Neural crest cell (in vitro differentiated cells): ENCODE measurements at places on chromosomes 11 and 22. TPM values are rescaled to one million over a fixed set of nuclear protein-coding genes. Genes with fewer than 3 reads are reported as not detected.

Gene CLCF1
- total RNA-seq: 0.41 and 0.68 TPM in 2 replicates

DNA sequence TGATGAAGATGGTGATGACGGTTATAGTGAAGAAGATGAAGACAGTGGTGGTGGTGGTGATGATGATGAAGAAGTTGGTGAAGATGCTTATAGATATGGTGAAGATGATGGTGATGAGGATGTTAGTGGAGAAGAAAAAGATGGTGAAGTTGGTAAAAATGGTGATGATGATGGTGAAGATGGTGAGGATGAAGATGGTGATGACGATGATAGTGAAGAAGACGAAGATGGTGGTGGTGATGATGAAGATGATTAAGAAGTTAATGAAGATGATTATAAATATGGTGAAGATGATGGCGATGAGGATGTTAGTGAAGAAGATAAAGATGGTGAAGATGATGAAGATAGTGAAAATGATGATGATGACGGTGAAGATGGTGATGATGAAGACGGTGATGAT is 25.2 kb upstream of the FGF3 start:
- H3K27me3 ChIP-seq: peaks cover 37% of the 10 kb centered on the region
- no peak for DNase-seq
- H3K27ac ChIP-seq: no peak overlapping the region
- peaks cover 13% of the 10 kb centered on the region for H3K4me1 ChIP-seq
- H3K4me3 ChIP-seq: no peak overlapping the region
- no peaks in the 10 kb centered on the region for H3K36me3 ChIP-seq

Gene SPINDOC
- 104 and 107 TPM in 2 replicates for total RNA-seq

Gene MYEOV
- 0.16 and 0.35 TPM in 2 replicates for total RNA-seq

- DNase-seq: no peak
- peaks cover 5% of the 10 kb centered on the region for H3K36me3 ChIP-seq
- H3K27me3 ChIP-seq: no peaks in the 10 kb centered on the region
- peak overlapping the region; percentile 96 for H3K27ac ChIP-seq
- H3K4me3 ChIP-seq: peak overlapping the region; percentile 92
- peaks cover 38% of the 10 kb centered on the region for H3K4me1 ChIP-seq
Observed at GRCh38 chr22:42078469-42079318, 806 bp upstream of the SMDT1 start.

Gene OR52H1
- total RNA-seq: not detected in 2 replicates

Gene HPX
- total RNA-seq: 4.3 and 6.0 TPM in 2 replicates

DNA sequence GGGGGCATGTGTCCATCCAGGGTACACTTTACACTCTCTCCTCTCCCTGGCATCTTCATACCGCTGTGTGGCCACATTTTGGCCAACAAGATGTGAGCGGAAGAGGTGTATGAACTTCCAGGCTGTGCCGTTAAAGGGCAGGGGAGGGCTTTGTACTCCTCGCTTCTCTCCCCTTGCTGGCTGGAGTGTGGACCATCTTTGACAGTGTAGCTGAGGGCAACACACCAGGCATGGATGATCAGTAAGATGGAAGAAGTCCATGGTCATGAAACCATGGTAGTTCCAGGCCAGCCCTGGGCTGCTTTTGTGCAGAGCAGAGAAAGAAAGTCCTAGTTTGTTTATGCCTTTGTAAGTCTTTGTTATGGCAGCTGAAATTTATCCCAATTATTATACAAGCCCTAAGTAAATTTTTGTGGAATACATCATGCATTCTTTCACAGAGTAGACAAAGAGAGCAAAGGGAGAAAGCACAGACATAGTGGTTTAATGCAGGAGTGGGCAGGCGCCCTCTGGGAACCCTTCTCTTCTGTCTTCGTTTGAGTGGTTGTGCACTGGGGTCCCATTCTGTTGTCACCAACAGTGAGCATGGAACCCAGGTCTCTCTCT is 70.4 kb downstream of the FBXO7 start:
- peaks cover 7% of the 10 kb centered on the region for H3K4me1 ChIP-seq
- no peaks in the 10 kb centered on the region for H3K36me3 ChIP-seq
- DNase-seq: no peak
- H3K27ac ChIP-seq: no peak overlapping the region

DNA sequence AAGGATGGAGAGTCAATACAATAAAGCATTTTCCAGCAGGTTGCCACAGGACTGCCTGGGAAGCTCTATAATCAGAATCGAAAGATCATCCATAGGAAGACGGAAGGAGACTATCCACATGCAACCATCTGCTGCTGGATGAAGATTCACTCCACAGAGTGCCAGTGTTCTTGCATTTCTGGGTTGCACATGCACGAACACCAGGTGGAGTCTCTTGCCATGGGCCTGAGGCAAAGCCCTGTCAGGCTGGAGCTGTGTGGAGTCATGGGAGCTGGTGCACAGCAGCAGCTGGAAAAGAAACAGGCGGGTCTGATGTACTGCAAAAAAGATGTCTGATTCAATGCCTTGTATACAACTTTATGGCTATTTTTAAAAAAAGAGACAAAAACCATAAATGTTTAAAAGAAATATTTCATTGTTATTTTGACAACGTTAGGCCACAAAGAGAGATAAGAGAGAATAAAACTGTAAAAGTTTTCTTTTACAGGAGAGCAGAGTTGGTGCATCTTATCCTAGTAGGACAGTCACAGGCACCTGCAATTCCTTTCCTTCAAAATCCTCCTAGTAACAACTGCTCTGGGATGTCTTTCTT is 12.9 kb upstream of the FAT3 start:
- H3K4me3 ChIP-seq: no peak overlapping the region
- DNase-seq: peak; percentile 26
- peaks cover under 1% of the 10 kb centered on the region for H3K27me3 ChIP-seq
- H3K4me1 ChIP-seq: peaks cover 4% of the 10 kb centered on the region
- no peaks in the 10 kb centered on the region for H3K36me3 ChIP-seq

- no peaks in the 10 kb centered on the region for H3K36me3 ChIP-seq
- DNase-seq: no peak
- H3K27me3 ChIP-seq: no peaks in the 10 kb centered on the region
- no peaks in the 10 kb centered on the region for H3K4me1 ChIP-seq
- no peak overlapping the region for H3K4me3 ChIP-seq
Observed at GRCh38 chr22:48746789-48747425, 1080.8 kb downstream of the BRD1 start.

- no peak overlapping the region for H3K4me3 ChIP-seq
- DNase-seq: no peak
Observed at GRCh38 chr22:19357270-19358105, 66.0 kb upstream of the CLTCL1 start.

- peaks cover 33% of the 10 kb centered on the region for H3K4me1 ChIP-seq
- DNase-seq: no peak
- peaks cover 9% of the 10 kb centered on the region for H3K36me3 ChIP-seq
- H3K27me3 ChIP-seq: no peaks in the 10 kb centered on the region
Observed at GRCh38 chr11:34049028-34049427, 2.5 kb upstream of the CAPRIN1 start.

Gene LSP1
- not detected in 2 replicates for total RNA-seq

DNA sequence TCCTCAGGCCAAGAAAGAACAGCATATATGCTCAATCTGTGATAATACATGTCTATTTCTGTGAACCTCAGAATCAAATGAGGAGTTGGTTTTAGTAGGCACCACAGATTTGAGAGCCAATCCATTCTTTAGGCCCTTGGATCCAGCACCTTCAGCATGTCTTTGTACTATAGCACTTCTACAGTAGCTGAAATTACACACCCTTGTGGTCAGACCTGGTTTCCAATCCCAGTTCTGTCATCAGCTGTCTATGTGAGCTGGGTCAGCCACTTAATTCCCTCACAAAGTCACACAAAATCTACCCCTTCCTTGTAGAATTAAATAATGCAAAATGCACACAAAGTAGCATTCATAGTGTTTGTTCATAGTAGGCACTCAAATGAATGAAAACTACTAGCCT is 381.3 kb upstream of the LARGE1 start:
- H3K4me3 ChIP-seq: no peak overlapping the region
- no peaks in the 10 kb centered on the region for H3K36me3 ChIP-seq
- H3K27me3 ChIP-seq: peaks cover 4% of the 10 kb centered on the region
- H3K4me1 ChIP-seq: no peaks in the 10 kb centered on the region
- no peak for DNase-seq

Gene LRRC10B
- total RNA-seq: 2.8 and 2.9 TPM in 2 replicates

Gene MRGPRX4
- not detected in 2 replicates for total RNA-seq

DNA sequence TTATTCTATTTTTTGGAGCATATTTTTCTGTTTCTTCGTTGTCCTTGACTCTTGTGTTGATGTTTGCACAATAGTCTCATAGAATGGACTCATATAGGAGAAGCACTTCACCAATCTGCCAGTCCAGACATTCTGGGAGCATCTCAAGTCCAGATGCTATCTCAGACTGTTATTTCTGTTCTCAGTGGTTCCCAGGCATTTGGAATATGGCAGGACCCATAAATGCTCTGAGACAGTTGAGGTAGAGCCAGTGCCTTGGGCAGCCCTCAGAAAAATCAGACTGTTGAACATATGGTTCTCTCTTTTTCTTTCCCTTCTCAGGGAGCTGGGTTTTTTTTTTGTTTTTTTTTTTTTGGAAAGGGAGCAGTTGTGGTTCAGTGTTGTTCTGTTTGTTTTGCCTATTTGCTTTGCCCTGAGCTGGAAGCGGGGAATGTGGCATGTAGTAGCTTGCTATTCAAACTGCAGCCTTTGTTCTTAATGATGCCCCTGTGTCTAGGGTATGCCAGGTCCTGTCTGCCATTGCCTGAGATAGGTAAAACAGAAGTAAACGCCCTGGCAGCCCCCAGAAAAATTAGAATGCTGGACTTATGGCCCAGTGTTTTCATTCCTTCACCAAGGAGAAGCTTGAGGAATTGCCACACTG is 3.7 kb upstream of the MS4A2 start:
- H3K27me3 ChIP-seq: peaks cover 30% of the 10 kb centered on the region
- H3K36me3 ChIP-seq: no peaks in the 10 kb centered on the region
- no peak overlapping the region for H3K4me3 ChIP-seq
- no peaks in the 10 kb centered on the region for H3K4me1 ChIP-seq
- no peak for DNase-seq

Gene SLC6A5
- total RNA-seq: 0.05 TPM in 1 of 2 replicates, not detected in the other

GRCh38 chr11:612961-613300 is 2.8 kb downstream of the IRF7 start:
- H3K4me1 ChIP-seq: peaks cover 16% of the 10 kb centered on the region
- no peak overlapping the region for H3K27ac ChIP-seq
- no peak for DNase-seq
- peak overlapping the region; percentile 31 for H3K4me3 ChIP-seq
- peaks cover 6% of the 10 kb centered on the region for H3K27me3 ChIP-seq

DNA sequence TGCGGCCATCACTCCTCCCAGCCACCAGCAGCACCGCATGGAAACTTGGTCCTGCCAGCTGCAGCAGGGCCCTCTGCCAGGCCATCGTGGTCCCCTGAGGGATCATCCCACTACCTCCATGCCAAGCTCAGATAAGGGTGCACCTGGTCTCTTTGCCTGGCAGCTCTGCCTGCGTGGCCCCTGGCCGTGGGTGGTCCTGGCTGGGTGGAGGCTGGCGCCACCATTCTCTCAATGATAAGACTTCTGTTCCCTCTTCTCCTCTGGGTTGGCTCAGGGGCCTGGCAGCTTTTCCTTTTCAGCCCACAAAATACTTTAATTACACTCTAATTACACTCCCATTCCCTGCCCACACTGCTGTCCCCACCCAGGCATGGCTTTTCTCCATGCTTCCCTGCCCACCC is 26.8 kb upstream of the TSKU start:
- H3K4me1 ChIP-seq: peaks cover 7% of the 10 kb centered on the region
- no peaks in the 10 kb centered on the region for H3K27me3 ChIP-seq
- no peak overlapping the region for H3K27ac ChIP-seq
- no peak overlapping the region for H3K4me3 ChIP-seq
- DNase-seq: no peak

DNA sequence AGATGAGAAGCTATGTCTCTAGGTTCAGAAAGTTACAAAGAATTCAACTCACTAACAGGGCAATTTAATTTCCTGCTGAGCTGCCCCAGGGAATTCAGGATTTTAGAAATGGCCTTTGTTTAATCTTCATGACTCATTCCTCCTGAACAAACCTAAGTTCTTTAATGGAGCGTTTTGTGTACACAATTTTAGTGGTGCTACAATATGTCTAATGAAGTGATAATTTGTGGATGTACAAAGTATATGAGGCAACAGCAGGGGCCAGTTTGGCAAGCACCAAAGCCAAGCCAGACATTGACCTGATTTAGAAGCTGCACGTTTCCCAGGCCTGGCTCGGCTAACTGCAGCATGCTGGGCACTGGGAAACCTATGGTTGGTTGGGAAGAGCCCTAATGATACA is 34.4 kb upstream of the HEPHL1 start:
- peaks cover 3% of the 10 kb centered on the region for H3K4me1 ChIP-seq
- DNase-seq: no peak
- no peaks in the 10 kb centered on the region for H3K36me3 ChIP-seq
- no peak overlapping the region for H3K27ac ChIP-seq

Gene GAS2
- total RNA-seq: 3.3 and 3.4 TPM in 2 replicates

Gene OR52I1
- total RNA-seq: not detected in 2 replicates

- no peak overlapping the region for H3K27ac ChIP-seq
- peaks cover 4% of the 10 kb centered on the region for H3K36me3 ChIP-seq
- H3K4me3 ChIP-seq: no peak overlapping the region
- no peaks in the 10 kb centered on the region for H3K4me1 ChIP-seq
- H3K27me3 ChIP-seq: peaks cover 48% of the 10 kb centered on the region
- no peak for DNase-seq
Observed at GRCh38 chr11:36578458-36578857, 10.7 kb downstream of the RAG1 start.

Gene POU2AF1
- total RNA-seq: not detected in 2 replicates

Gene MMP1
- not detected in 2 replicates for total RNA-seq

DNA sequence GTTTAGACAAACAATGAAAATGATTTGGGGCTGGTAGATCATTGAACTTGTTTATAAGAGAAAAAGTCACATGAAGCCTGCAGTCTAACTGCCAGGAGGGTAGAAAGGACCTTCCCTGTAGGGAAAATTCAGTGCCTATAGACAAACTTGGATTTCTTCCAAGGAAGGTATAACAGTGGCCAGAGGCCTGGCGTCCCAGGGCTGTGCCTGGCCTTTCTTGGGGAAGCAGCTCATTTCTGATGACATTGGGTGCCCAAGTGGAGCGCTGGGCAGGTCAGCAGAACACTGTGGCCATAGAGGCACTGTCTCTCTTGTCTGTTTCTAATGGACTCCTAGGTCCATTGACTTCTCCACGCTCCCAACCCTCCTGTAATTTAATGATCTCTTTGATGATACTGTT is 6.6 kb upstream of the FXYD6 start:
- no peak for DNase-seq
- H3K4me3 ChIP-seq: no peak overlapping the region
- no peaks in the 10 kb centered on the region for H3K36me3 ChIP-seq
- no peak overlapping the region for H3K27ac ChIP-seq
- H3K4me1 ChIP-seq: peaks cover 5% of the 10 kb centered on the region
- H3K27me3 ChIP-seq: peaks cover 25% of the 10 kb centered on the region

- peaks cover 3% of the 10 kb centered on the region for H3K4me1 ChIP-seq
- DNase-seq: no peak
- peaks cover 15% of the 10 kb centered on the region for H3K27me3 ChIP-seq
- no peak overlapping the region for H3K4me3 ChIP-seq
- no peaks in the 10 kb centered on the region for H3K36me3 ChIP-seq
Observed at GRCh38 chr22:34993548-34993947, 72.4 kb upstream of the ISX start.

Gene TEX54
- not detected in 2 replicates for total RNA-seq

GRCh38 chr11:130076778-130077481 is 7.2 kb downstream of the APLP2 start:
- H3K4me3 ChIP-seq: peak overlapping the region; percentile 50
